ENCODE measurements at places on chromosomes 3 and 15.

GRCh38 chr3:17233398-17233800, 348.6 kb downstream of the PLCL2 start:
- no peak for DNase-seq

GRCh38 chr15:73682600-73683090, 1.5 kb upstream of the CD276 start:
- DNase-seq: no peak

DNA sequence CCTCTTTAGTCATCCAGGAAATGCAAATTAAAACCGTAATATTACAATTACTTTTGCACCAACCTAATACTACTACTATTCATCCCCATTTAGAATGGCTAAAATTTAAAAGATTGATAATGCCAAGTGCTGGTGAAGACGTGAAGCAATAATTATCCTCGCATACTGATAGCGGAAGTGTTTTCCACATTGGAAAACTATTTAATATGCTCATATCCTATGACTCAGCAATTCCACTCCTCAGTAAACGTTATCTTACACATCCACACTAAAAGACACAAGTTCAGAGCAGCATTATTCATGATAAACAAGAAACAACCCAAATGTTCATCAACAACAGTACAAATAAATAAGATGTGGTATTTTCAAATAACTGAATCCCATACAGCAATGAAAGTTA, 70.6 kb downstream of the VPS13C start:
- no peak for DNase-seq

DNA sequence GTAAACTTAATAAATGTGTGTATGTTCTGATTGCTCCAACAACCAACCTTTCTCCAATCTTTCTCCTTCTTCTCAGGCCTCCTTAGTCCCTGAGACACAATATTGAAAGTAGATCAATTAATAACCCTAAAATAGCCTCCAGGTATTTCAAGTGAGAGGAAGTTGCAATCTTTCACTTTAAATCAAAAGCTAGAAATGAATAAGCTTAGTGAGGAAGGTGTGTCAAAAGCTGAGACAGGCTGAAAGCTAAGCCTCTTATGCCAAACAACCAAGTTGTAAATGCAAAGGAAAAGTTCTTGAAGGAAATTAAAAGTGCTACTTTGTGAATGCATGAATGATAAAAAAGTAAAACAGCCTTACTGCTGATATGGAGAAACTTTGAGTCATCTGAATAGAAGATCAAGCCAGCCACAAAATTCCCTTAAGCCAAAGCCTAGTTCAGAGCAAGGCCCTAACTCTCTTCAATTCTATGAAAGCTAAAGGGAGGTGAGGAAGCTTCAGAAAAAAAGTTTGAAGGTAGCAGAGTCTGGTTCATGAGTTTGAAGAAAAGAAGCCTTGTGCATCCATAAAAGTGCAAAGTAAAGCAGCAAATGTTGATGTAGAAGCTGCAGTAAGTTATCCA, 38.6 kb downstream of the CCDC80 start:
- no peak for DNase-seq

DNA sequence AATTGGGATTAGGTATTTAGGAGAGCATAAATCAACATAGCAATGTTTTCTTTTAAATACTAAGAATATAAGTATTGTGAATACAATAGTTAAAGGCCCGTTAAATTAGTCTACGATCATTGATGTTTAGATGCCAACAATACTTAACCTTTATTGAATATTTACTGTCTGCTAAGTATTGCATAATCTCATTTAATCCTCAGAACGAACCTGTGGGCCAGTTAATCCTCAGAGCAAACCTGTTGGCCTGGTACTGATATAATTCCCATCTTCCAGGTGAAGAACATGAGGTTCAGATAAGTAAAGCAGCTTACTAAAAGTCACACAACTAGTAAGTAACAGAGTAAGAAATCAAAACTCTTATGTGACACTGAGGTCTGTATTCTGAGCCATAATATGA, 57.4 kb upstream of the ACKR4 start:
- no peak for DNase-seq

- no peak for DNase-seq
Measured at GRCh38 chr3:78494851-78495250, 1272.9 kb downstream of the ROBO1 start.

- DNase-seq: no peak
Measured at GRCh38 chr15:80183886-80184285, 31.1 kb downstream of the FAH start.

- DNase-seq: no peak
Measured at GRCh38 chr3:18127859-18128681, 297.1 kb downstream of the SATB1 start.

GRCh38 chr3:7075117-7075516, 214.2 kb downstream of the GRM7 start:
- DNase-seq: no peak

DNA sequence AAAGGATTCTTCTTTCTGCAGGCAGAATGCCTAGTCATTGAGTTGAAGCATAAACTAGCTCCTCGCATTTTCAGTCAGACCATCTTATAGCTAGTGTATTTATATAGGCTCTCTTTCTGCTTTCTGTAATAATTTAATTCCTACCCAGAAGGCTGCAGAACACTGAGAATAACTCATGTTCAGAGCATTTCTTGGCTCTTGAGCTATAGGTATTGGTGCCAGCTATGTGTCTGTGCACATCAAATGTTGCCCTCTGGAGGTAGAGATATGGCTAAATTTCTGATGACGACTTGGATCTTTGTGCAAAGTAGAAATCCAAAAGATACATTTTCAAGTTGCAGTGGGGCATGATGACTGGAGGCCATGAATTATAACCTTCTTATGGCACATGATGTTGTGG, 336.2 kb upstream of the TPM1 start:
- no peak for DNase-seq

All from NCI-H187 (cell line).